ENCODE measurements at places on chromosomes 2 and 18.

DNA sequence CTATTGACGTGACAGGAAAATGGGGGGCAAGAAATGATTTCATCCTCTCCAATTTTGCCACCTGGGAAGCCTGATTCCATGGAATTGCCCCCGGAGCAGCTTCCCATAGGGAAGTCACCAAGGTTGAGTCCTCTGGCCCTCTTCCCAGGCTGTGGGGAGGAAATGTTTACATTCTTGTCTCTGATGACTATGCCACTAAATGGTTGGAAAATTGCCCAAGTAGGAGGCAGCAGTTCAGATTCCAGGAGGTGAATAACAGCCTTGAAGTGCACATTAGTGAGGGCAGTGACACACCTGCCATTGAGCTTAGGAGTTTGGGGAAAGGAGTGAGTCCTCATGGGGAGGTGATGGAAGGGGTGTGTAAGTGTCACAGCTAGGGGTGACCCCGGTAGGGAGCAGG, 449.2 kb upstream of the DCC start:
- no peak for DNase-seq

DNA sequence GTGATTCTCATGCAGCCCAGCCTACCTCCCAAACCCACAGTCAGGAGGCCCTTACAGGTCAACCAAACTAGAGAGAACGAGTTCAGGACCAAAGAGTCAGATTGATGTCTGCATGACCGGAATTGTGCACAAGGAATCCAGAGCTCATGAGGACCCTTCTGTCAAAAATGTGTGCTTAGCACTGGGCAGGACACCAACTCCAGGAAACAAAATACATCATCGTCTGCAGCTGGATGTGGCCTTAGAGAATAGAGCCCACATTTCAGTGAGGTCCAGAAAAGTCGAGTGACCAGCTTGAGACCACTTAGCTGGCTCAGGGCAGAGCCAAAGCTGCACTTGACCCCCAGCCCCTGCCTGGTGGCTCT, 3.2 kb downstream of the TNS1 start:
- DNase-seq, result no peak

DNA sequence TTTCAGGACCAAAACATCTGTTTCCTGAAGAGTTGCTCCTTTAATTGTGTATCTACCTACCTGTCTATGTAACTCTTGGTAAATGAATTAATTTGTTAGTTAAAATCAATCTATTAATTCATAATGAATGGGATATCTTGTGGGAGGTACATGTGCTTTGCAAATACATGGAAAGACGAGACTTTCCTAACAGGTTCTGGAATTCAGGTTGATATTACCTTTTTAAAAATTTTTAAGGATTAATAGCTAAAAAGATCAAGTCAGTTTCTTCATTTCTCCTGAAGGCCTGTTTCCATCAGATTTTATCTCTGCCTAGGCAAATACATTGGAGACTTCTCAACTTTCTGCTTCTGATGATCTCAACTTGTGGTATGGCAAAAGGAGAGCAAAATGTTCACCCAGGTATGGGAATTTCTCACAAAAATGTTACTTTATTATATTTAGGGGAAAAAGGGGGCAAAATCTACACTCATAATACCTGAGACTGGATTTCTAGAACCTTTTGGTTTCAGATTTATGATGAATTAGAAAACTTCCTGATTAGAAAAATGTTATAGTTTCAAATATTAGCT, 7.4 kb downstream of the TFPI start:
- DNase-seq, result no peak

GRCh38 chr2:159078443-159078842, 110.0 kb downstream of the TANC1 start:
- DNase-seq, result no peak

GRCh38 chr2:85503168-85503850, 35.7 kb upstream of the MAT2A start:
- no peak for DNase-seq
